ENCODE measurements at places on chromosomes 3 and 15.

GRCh38 chr15:99732751-99733267 lies 428 bp downstream of the LYSMD4 start:
- H3K27ac ChIP-seq, result no peak overlapping the region
- H3K36me3 ChIP-seq, result peaks cover 4% of the 10 kb centered on the region
- H3K27me3 ChIP-seq, result peaks cover 29% of the 10 kb centered on the region
- DNase-seq, result peak; percentile 58

- H3K36me3 ChIP-seq, result no peaks in the 10 kb centered on the region
- H3K4me1 ChIP-seq, result peaks cover 22% of the 10 kb centered on the region
- no peak for DNase-seq
Observed at GRCh38 chr3:49873623-49874022, 3.9 kb upstream of the CAMKV start.

- DNase-seq, result no peak
- no peak overlapping the region for H3K27ac ChIP-seq
- H3K27me3 ChIP-seq, result no peaks in the 10 kb centered on the region
- no peaks in the 10 kb centered on the region for H3K36me3 ChIP-seq
- H3K4me3 ChIP-seq, result no peak overlapping the region
- H3K4me1 ChIP-seq, result peaks cover 60% of the 10 kb centered on the region
Observed at GRCh38 chr3:54962200-54962599, 34.3 kb upstream of the LRTM1 start.

- no peaks in the 10 kb centered on the region for H3K27me3 ChIP-seq
- H3K36me3 ChIP-seq, result no peaks in the 10 kb centered on the region
- H3K27ac ChIP-seq, result peak overlapping the region; percentile 84
- peak; percentile 89 for DNase-seq
- H3K4me1 ChIP-seq, result peaks cover 72% of the 10 kb centered on the region
- peak overlapping the region; percentile 77 for H3K4me3 ChIP-seq
Observed at GRCh38 chr3:48561045-48561736, 2.4 kb downstream of the UCN2 start.

- DNase-seq, result no peak
- peaks cover 5% of the 10 kb centered on the region for H3K27me3 ChIP-seq
- no peaks in the 10 kb centered on the region for H3K4me1 ChIP-seq
- H3K27ac ChIP-seq, result no peak overlapping the region
- no peak overlapping the region for H3K4me3 ChIP-seq
Observed at GRCh38 chr3:137024348-137024747, 66.6 kb downstream of the IL20RB start.

All from nephron progenitor cell (in vitro differentiated cells).